ENCODE measurements at places on chromosomes 7 and 10.

DNA sequence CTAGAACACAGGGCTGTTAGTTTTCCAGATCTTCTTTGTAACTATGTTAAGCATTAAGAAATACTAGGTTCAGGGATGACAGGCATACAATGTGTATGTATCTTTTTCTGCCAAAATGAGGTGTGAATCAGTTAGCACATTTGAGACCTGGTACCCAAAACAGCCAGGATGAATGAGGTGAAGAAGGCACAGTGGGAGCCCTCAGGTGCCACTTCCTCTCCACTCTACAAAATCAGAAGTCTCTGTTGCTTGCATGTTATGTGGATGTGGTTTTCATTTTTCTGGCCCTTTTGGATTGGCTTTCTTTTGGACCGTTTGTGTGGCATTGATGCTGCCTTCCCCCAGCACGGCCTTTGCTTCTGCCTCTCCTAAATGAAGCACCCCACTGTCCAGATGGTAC lies 15.4 kb upstream of the TBXAS1 start:
- no peak for DNase-seq

DNA sequence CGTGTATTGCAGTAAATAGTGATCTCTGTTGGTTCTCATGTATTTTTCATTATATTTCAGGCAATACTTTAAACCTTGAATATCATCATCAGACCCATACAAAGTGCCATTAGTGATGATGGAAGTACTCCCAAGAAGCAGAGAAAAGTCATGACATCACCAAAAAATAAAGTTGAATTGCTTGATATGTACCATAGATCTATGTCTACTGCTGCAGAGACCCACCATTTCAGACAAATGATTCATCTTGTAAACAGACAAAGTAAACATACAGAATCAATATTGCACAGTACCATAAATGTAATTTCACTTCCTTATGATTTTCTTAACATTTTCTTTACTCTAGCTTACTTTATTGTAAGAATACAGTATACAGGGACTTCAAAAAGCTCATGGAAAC lies 347.8 kb downstream of the IPMK start:
- no peak for DNase-seq

DNA sequence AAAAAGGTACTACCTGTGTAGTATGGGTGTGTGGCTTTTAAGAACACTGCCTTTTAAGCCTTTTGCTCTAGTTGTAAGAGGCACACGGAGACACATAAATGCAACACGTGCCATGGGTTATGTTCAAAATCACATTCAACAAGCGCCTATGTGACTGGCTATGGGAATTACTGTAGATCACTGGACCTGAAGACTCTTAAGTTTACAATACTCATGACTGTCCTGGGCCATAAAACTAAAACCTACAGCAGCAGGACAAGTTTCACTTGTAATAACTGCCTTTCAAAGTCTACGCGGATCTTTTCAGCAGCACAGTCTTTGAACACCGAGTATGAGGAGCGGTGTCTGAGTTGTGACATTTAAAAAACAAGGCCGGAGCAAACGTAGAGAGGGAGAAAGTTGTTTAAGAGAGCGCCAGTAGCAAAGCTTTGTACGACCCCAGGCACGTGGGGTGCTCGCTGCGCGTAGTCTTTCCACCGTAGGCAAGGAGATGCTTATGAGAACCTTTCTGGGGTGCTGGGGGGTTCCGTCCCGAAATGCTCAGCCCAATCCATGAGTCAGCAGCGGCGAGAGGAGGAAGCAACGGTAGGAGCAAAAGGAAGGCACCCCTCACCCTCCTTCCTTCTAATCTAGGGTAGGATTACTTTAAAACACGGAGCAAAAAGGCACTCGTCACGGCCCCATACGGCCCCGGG lies 662 bp downstream of the DNAJC2 start:
- DNase-seq: no peak

GRCh38 chr10:126663328-126663727 lies 7.2 kb downstream of the C10orf90 start:
- DNase-seq: no peak

DNA sequence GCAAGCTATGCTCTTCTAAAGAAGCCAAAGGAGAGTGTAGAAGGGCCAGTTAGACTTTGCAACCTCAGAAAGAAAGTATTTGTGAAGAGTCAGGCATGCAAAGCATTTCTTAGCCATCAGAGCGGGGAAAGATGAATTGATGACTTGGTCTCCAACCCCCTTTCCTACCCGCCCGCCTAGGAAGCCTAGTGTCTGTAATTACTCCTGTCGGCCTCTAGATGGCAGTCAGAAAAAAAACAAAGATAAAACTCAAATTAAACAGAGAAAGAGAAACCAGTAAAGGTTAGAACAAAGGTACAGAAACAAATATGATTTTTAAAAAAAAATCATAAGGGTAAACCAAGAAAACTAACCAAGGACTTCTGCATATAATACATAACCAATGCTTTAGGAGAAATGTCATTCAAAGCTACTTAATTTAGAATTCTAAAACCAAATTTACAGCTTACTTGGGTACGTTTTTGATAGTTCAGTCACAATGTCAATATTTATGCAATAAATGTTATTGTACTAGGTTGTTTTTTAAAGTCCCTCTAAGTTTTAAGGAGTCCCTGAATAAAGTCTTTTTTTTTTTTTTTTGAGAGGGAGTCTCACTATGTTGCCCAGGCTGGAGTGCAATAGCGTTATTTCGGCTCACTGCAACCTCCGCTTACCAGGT lies 97.6 kb downstream of the LYZL1 start:
- DNase-seq: no peak

DNA sequence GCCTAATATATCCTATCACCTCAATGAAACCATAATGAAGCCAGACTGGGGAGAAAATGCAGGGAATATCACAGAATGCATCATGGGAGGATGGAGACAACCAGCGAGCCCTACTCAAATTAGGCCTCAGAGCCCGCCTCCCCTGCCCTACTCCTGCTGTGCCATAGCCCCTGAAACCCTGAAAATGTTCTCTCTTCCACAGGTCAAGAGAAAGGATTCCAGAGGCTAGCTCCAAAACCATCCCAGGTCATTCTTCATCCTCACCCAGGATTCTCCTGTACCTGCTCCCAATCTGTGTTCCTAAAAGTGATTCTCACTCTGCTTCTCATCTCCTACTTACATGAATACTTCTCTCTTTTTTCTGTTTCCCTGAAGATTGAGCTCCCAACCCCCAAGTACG lies 31.5 kb downstream of the PRSS2 start:
- DNase-seq: no peak

DNA sequence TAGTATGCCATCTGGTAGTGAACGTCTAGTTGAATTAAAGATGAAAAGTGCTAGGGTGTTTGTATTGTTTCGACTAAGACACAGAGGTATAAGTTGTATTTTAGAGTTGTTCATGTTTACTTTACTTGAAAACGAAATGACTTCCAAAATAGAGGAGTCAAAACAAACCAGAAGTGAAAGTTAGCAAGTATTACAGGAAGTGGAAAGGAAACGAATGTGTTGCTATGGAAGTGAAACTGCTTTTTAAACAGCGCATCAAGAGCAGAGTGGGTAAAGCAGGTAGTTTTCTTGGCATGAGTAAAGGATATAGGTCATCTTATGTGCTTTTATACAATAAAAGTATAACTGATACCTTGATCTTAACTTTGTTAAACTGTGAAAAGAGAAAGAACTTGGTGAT lies 20.0 kb upstream of the GALNTL5 start:
- DNase-seq: no peak

- DNase-seq: no peak
These were observed 2.4 kb downstream of the CHST12 start for GRCh38 chr7:2405601-2406345.

- DNase-seq: no peak
These were observed 131.7 kb downstream of the EMX2 start for GRCh38 chr10:117674201-117674600.

GRCh38 chr7:2523941-2524807 lies 4.6 kb downstream of the LFNG start:
- no peak for DNase-seq

GRCh38 chr7:101629171-101629570 lies at the start of gene MYL10:
TSS of gene MYL10 (minus strand) at chr7:101629296. CDS start at chr7:101629118, 178 bp downstream.
- DNase-seq: no peak

DNA sequence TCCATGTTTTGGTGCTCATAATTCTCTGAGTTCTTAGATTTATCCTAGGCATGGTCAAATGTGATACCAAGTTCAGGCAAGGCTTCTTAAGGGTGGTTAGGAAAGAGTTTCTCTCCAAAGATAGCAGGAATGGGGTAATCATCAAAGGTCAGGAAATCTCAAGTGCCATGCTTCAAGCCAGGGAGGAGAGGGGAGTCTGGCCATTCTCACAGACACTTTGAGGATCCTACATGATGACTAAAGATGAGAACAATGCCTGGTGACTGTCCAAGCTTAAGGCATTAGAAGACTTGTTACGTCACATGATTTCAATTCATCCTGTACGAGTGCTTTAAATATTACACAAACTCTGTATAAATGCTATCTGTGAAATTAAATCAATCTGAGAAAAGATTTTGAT lies 59.4 kb downstream of the POM121L12 start:
- no peak for DNase-seq

GRCh38 chr7:28481091-28481926 lies 69.0 kb downstream of the CREB5 start:
- no peak for DNase-seq

DNA sequence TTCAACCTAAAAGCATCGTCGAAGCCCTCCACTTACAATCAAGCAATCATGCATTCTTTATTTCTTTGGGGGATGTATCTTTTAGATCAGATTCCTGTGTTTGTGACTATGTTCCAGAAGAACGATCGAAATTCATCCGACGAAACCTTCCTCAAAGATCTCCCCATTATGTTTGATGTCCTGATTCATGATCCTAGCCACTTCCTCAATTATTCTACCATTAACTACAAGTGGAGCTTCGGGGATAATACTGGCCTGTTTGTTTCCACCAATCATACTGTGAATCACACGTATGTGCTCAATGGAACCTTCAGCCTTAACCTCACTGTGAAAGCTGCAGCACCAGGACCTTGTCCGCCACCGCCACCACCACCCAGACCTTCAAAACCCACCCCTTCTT lies 13.8 kb downstream of the GPNMB start:
- no peak for DNase-seq

DNA sequence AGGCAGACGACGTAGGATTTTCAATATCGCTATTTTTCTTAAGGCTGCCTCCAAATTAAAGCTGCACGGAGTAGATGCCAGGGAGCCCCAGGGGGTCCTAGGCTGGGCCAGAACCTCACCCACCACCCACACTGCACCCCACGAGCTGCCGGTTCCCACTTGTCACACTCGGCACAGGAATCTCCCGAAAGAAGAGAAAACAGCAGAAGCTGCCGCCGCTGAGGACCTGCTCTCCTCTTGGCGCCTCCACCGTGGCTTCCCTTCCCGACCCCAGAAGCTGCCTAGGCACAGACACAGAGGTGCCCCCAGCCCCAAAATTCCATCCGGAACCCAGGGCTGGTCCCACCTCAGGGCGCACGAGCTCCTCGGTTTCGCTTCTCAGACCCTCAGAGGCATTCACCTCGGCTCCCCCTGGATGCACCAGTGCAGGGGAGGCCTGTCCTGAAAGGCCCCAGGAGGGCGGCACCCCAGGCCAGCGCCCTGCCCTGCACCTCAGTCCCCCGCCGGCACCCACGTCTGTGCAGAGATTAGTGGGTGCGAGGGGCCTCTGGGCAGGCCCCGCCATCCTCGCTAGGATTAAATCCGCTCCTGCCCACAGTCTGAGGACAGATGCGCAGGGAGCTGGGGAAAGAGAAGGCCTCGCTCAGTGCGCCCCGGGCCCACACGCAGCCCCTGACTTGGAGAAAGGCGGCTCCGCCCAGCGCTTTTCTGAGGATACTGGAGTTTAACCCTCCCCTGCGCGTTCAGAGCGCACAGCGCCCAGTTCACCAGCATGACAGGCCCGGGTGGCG lies 99.2 kb downstream of the PTPRN2 start:
- no peak for DNase-seq

GRCh38 chr10:125243532-125244253 lies 83.3 kb upstream of the CTBP2 start:
- DNase-seq: no peak

- DNase-seq: no peak
These were observed 15.4 kb downstream of the MALRD1 start for GRCh38 chr10:19063986-19064385.

GRCh38 chr10:35136263-35136815 lies 9.7 kb downstream of the CREM start:
- no peak for DNase-seq

- no peak for DNase-seq
These were observed 50.4 kb downstream of the SEC23IP start for GRCh38 chr10:119942973-119943372.

Data from activated CD4-positive, CD25-positive, alpha-beta regulatory T cell (primary cell).